ENCODE measurements at places on chromosomes 13 and 19. TPM values are rescaled to one million over a fixed set of nuclear protein-coding genes. Genes with fewer than 3 reads are reported as not detected.

DNA sequence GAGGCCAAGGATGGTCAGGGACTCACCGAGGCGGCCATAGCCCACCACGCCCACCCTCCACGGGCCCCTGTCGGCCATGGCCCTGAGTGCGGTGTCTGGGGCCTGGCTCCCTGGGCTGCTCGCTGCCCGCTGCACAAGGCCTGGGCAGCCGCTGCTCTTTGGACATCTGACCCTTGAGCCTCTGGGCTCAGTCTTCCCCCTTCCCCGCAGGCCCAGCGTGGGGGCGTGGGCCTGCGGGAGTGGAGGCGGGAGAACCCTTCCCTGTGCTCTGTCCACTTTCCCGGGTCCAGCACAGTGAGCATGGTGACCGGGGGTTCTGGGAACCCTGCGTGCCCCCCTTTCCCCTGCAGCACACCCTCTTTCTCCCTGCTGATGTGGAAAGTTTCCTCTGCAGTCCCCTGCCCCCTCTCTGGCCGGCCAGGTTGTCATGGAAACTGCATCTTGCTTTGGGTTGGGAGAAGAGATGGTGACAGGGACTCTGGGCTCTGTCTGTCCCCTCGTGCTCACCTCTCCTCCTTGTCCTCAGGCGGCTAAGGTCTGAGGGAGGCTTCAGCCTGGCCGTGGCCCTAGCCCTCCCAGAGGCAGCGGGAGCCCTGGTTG, at the start of gene ASPDH:
Gene ASPDH (minus strand): TSS at position 168 of the 600 bp plus-strand sequence. CDS start 90 bp downstream, at position 78.
- no peak for DNase-seq

GPR32 gene
- total RNA-seq, result not detected

DNA sequence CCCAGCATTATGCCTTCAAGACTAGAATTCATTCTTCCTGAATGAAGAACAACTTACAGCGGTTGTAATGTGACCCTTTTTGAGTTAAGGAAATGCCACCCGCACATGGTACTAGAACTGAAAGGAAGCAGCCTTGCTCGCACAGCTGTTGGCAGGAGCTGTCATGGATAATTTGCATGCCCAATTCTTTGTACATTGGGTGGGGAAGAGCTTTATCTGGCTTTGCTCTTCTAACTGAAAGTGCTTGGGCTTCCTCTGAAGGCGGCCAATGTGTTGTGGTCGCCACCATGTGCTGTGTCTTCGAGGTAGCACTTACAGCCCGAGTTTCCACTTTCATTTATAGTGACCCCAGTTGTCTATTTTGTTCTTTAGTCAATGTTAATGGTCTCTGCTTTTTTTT, 3.4 kb downstream of the CCNE1 start:
- no peak for DNase-seq

DNA sequence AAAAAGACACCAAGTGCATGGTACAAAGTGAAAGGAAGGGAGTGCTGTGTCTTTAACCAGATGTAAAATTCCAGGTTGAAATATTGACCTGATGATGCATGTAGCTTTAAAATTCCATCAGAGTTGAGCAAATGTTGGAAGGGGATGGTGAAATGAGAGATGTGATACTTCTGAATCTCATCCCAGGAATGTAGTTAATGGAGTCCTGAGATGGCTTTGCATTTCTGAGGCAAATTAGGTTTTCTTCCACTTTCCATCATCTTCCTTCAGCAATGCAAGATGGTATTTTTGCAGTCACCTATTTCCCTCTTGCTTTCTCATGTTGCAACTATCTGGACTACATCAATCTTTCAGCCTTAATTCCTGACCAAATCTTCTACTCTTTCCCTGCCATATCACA, 194.1 kb upstream of the MIR17HG start:
- DNase-seq, result no peak

GRCh38 chr13:36354842-36355623, 8.8 kb upstream of the SPART start:
- no peak for DNase-seq

DNA sequence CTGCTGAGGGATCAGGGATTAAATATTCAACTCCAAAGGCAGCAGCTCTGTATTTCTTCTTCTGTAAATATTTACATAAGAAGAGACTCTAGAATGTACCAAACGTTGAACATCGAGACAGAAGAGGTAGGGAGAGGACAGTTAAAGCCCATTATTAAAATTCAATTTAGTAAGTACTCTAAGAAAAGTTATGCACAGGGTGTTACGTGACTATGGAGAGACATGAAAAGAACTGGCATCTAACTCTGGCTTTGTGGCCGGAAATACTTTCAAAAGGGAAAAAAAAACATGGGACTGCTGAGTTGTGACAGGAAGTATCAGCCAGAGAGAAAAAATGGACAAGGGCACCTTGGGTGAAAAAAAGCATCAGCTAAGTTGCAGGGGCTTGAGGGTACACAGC, 36.7 kb downstream of the LNX2 start:
- no peak for DNase-seq

CEACAM8 gene
- not detected for total RNA-seq

GRCh38 chr19:4447327-4448146, 10.1 kb downstream of the UBXN6 start:
- DNase-seq, result no peak

SYT5 gene
- total RNA-seq, result 0.37 TPM

DNA sequence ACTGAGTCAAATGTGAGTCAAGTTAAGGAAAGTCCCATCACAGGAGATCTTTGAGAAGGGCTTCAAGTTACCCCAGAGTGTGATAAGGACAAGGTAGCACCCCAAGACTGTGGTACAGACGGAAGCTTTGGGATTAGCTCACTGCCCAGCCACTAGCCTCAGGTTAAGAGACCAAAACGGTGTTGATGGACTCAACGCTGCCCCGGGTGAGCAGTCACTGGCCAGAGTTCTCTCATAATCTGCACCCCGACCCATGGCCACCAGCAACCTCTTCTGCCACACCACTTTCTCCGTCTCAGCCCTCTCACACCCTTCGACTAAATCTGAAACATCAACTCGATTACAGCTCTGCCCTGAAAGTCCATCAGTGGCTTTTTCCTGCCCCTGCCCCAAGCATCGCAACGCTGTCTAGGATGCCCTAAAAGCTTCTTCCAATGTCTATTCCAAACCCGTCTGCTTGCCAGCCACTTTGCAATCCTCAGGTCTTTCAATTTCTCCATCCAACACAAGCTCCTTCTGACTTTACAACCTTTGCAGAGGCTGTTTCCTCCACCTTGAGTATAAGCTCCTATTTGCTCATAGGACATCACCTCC, 5.6 kb downstream of the HNRNPL start:
- no peak for DNase-seq
